ENCODE measurements at places on chromosomes 3 and 15. TPM values are rescaled to one million over a fixed set of nuclear protein-coding genes. Genes with fewer than 3 reads are reported as not detected.

DNA sequence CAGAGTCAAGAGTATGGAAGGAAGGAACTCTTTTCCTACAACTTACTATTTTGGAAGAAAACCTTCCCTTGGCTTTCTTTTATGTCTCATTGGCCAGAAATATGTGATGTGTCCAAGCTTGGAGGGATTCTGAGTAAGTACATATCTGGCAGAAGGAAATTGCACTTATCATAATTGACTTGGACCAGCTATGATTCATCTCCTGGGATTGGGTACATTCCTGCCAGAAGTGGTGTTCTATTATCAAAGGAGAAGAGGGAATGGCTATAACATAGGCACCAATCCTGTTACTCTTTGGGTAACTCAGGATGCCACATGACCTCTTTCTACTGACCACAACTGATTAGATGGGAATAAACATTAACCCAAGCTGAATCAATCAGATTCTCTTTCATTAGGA lies 13.5 kb upstream of the DAZL start:
- no peak overlapping the region for H3K4me3 ChIP-seq
- peaks cover 46% of the 10 kb centered on the region for H3K36me3 ChIP-seq
- peaks cover 6% of the 10 kb centered on the region for H3K4me1 ChIP-seq
- peaks cover 4% of the 10 kb centered on the region for H3K27me3 ChIP-seq

- no peak for DNase-seq
- no peak overlapping the region for H3K27ac ChIP-seq
- H3K36me3 ChIP-seq, result no peaks in the 10 kb centered on the region
- no peak overlapping the region for H3K4me3 ChIP-seq
- H3K4me1 ChIP-seq, result peaks cover 43% of the 10 kb centered on the region
Observed at GRCh38 chr3:194061421-194062030, 74.4 kb upstream of the HES1 start.

GRCh38 chr3:45544024-45544716 lies 50.4 kb upstream of the LIMD1 start:
- no peaks in the 10 kb centered on the region for H3K27me3 ChIP-seq
- H3K36me3 ChIP-seq, result peaks cover 11% of the 10 kb centered on the region
- peak overlapping the region; percentile 62 for H3K27ac ChIP-seq
- no peak for DNase-seq
- H3K4me1 ChIP-seq, result no peaks in the 10 kb centered on the region
- H3K4me3 ChIP-seq, result no peak overlapping the region

DNA sequence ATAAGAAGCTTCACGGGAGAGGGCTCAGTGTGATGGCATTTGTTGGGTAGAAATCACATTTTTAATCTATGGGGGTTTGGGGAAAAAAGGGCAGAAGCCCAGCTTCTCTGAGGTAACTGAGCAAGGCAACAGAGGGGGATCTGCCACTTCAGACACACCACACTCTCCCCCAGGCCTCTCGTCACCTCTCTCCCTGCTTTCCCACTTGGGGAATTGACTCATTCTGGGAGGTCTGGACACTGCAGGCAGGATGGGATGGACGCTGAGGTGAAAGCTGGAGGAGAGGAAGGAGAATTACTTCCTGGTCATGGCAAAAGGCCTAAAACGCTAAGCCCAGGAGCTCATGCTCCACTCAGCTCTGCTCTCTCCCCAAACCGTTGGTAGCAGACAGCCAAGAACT lies 33.2 kb downstream of the MYO5C start:
- peaks cover 30% of the 10 kb centered on the region for H3K36me3 ChIP-seq
- H3K27me3 ChIP-seq, result no peaks in the 10 kb centered on the region
- H3K4me3 ChIP-seq, result peak overlapping the region; percentile 30
- peaks cover 48% of the 10 kb centered on the region for H3K4me1 ChIP-seq
- DNase-seq, result no peak

- H3K4me1 ChIP-seq, result no peaks in the 10 kb centered on the region
- no peak for DNase-seq
- no peaks in the 10 kb centered on the region for H3K36me3 ChIP-seq
Observed at GRCh38 chr15:75054172-75054897, 30.9 kb downstream of the PPCDC start.

DNA sequence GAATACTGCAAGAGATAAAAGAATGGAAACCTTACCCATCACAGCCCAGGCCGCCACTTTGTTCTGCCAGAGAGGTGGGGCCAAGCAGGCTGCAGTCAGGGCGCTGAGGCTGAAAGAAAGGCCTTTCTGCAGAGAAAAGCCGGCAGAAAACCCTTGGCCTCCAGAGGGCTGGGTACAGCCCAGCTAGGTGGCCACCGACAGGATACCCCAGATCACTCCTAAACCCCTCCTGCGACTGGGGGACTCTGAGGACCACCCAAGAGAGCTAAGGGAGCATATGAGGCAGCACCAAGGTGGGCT lies 69.3 kb downstream of the SMAD6 start:
- no peaks in the 10 kb centered on the region for H3K27me3 ChIP-seq
- H3K4me1 ChIP-seq, result peaks cover 52% of the 10 kb centered on the region
- H3K27ac ChIP-seq, result peak overlapping the region; percentile 28
- no peak overlapping the region for H3K4me3 ChIP-seq
- no peak for DNase-seq

- H3K4me3 ChIP-seq, result no peak overlapping the region
- H3K27me3 ChIP-seq, result no peaks in the 10 kb centered on the region
- no peak for DNase-seq
- peaks cover 47% of the 10 kb centered on the region for H3K4me1 ChIP-seq
Observed at GRCh38 chr15:76150513-76150912, 90.7 kb downstream of the TMEM266 start.

- H3K36me3 ChIP-seq, result no peaks in the 10 kb centered on the region
- no peaks in the 10 kb centered on the region for H3K4me1 ChIP-seq
- H3K27me3 ChIP-seq, result no peaks in the 10 kb centered on the region
- H3K4me3 ChIP-seq, result no peak overlapping the region
- DNase-seq, result no peak
- H3K27ac ChIP-seq, result no peak overlapping the region
Observed at GRCh38 chr15:77897896-77898406, 179.6 kb downstream of the TBC1D2B start.

DNA sequence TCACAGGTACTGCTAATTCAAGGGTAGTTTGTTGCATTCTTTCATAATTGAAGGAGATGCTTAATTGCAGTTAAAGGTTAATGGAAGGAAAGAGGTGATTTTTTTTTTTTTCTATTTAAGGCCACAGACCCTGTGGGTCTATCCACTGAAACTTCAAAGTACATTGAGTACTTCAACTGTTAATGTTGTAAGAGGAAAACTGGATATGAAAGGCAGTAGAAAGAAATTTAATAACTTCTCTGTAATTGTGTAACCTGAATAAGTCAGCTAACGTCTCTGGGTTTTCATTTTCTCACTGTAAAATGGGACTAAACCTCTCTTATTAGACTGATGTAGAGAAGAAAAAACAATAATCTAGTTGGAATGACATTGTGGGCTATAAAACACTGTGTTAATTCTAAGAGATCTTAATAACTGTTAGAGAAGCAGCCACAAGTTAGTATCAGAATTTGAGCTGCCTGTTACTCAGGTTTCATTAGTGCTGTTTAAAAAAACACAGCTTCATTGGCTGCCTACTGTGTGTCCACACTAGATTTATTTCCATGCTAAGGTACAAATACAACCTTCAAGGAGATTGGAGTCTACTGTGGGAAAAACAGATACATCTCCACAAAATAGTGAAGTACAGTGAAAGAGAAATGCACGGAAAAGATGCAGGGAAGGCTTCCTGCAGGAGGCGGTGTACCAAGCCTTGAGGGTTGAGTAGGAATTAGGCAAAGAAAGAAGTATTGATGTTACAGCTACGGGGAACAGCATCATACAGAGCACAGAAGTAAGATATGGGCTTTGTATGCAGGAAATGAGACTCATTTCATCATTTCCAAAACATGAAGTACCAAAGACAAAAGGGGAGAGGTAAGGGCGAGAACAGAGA lies 483.6 kb downstream of the TAFA4 start:
- H3K36me3 ChIP-seq, result no peaks in the 10 kb centered on the region
- no peak for DNase-seq

DNA sequence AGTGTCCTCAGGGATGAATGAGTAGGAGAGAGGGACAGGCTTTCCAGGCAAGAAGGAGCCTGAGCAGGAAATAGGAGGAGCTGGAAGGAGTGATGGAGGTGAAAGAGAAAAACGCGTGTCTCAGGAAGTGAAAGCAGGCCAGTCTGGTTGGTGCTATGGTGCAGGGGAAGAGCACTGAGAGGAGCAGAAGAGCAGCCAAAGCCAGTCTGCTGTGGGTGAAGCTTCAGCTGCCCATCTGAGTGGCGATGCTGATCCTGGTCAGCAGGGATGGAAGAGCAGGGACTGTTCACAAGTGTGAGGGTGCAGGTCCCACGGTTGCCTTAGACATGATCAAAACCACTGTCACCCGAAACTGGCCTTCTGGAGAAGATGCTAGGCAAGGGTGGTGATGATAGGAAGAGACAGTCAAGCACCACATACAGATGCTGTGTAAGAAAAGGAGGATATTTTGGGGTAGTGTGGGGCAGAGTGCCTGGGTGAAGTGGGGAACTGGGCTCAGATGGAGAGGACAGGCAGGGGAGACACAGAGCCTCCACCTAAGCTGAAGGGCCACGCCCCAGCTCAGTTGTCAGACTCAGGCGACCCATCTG lies 5.5 kb upstream of the KY start:
- H3K36me3 ChIP-seq, result no peaks in the 10 kb centered on the region
- peaks cover 60% of the 10 kb centered on the region for H3K27me3 ChIP-seq
- H3K4me1 ChIP-seq, result peaks cover 14% of the 10 kb centered on the region

DNA sequence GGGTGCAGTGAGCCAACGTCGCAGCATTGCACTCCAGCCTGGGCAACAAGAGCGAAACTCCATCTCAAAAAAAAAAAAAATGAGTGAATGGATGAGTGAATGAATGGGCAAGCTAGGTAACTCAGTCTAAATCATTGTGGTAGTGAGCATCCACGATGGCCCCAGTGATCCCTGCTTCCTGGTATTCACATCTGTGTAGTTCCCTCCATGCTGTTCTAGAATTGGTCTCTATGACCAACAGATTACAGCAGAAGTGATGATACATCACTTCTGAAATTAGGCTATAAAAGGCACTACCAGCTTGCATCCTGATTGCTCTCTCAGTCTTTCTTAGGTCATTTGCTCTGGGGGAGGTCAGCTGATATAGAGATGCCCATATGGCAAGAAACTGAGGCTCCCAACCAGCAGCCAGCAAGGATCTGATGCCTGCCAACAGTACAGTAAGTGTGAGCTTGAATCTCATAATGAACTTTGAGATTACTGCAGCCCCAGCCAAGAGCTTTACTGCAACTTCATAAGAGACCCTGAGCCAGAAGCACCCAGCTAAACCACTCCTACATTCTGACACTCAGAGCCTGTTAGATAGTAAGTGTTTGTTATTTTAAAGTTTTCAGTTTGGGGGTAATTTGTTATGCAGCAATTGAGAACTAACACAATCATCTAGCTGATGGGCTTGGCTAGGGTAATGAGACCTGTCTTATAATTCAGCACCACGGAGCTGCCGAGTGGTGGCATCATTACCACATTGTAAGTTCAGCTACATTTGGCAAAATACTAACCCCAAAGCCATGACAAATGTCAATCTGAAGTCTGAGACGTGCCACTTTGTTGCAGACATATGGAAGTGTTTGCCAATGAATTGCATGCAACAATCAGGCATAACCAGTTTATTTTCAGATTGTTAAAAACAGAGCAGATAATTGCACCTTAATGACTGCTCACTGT lies 53.0 kb downstream of the KLHL6 start:
- no peak overlapping the region for H3K4me3 ChIP-seq
- no peaks in the 10 kb centered on the region for H3K36me3 ChIP-seq
- DNase-seq, result no peak
- H3K27me3 ChIP-seq, result peaks cover 4% of the 10 kb centered on the region
- no peak overlapping the region for H3K27ac ChIP-seq
- peaks cover 4% of the 10 kb centered on the region for H3K4me1 ChIP-seq

DNA sequence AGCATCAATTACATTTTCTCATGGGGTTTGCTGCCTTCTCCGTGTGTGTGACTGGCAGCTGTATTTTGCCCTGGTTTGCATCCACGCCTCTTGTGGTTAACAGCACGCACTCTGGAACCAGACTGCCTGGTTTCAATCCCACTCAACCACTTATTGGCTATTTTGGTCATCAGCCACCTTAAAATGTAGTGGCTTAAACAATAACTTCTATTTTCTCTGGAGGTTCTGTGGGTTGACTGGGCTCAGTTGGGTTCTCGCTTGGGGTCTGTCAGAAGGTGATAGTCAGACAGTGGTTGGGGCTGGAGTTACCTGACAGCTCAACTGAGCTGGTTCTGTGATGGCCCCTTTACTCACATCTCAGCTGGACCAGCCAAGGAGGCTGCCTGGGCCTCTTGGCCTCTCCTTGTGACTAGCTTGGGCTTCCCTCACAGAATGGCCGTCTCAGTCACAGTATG lies 36.8 kb downstream of the EHD4 start:
- peak overlapping the region; percentile 31 for H3K27ac ChIP-seq
- DNase-seq, result no peak
- no peaks in the 10 kb centered on the region for H3K27me3 ChIP-seq
- no peak overlapping the region for H3K4me3 ChIP-seq

DNA sequence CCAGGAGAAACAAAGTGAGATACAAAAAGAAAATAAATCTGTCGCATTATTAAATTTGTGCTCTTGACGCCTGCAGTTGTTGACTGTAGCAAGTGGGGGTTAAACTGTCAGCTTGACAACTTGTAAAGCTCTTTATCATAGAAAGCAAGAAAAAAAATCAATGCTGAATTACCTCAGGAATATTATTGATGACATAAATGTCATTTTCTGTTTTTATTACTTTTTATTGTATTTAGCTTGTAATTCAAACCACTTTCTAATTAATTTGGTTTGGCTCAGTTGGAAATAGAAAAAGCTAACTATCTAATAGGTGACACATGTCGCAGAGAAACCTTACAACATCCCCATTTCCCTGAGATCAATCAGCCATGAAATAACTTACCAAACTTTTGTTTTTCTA lies 195.3 kb downstream of the CDIN1 start:
- no peak overlapping the region for H3K4me3 ChIP-seq
- H3K4me1 ChIP-seq, result no peaks in the 10 kb centered on the region
- no peak overlapping the region for H3K27ac ChIP-seq
- H3K36me3 ChIP-seq, result no peaks in the 10 kb centered on the region
- DNase-seq, result no peak

- DNase-seq, result peak; percentile 91
- peaks cover 51% of the 10 kb centered on the region for H3K4me1 ChIP-seq
- peaks cover 57% of the 10 kb centered on the region for H3K27me3 ChIP-seq
- H3K4me3 ChIP-seq, result peak overlapping the region; percentile 75
- H3K36me3 ChIP-seq, result no peaks in the 10 kb centered on the region
- no peak overlapping the region for H3K27ac ChIP-seq
Observed at GRCh38 chr3:16884084-16884747, 539 bp upstream of the PLCL2 start.

- H3K27ac ChIP-seq, result no peak overlapping the region
- H3K36me3 ChIP-seq, result no peaks in the 10 kb centered on the region
- peaks cover 7% of the 10 kb centered on the region for H3K4me1 ChIP-seq
- no peak overlapping the region for H3K4me3 ChIP-seq
- DNase-seq, result no peak
Observed at GRCh38 chr15:60411774-60412425, 14.1 kb upstream of the ANXA2 start.

Gene XCR1
- total RNA-seq, result 0.02 TPM

Gene LNP1
- 6.8 TPM for total RNA-seq

Gene LCTL
- 3.2 TPM for total RNA-seq

Gene SETMAR
- 15.0 TPM for total RNA-seq

Measured in WTC11 (cell line).